ENCODE measurements at places on chromosomes 16 and 17.
A peak's percentile ranks its signal among the peaks of the same experiment; 100 is the strongest.

- peak; percentile 3 for DNase-seq
These were observed 306.3 kb downstream of the CNTNAP4 start for GRCh38 chr16:76583466-76583865.

- DNase-seq, result peak; percentile 92
These were observed 33.3 kb downstream of the OR1D5 start for GRCh38 chr17:3030096-3030495.

DNA sequence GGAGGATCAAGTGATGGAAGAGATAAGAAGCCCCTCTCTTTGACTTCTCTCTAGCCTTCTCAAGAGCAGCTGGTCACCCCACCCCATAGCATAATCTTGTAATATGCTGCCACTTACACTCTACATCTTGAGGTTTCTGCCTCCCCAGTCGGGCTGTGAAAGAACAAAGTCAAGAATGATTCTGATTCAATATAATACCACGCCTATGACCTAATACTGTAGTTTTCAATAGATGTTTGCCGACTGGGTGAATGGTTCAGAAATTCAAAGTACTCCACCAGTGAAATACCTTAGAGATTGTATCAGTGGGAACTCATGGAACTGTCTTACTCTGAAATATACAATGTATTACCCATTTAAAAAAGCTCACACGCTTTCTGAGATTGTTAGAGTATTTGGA lies 93.0 kb upstream of the ZFHX3 start:
- no peak for DNase-seq

DNA sequence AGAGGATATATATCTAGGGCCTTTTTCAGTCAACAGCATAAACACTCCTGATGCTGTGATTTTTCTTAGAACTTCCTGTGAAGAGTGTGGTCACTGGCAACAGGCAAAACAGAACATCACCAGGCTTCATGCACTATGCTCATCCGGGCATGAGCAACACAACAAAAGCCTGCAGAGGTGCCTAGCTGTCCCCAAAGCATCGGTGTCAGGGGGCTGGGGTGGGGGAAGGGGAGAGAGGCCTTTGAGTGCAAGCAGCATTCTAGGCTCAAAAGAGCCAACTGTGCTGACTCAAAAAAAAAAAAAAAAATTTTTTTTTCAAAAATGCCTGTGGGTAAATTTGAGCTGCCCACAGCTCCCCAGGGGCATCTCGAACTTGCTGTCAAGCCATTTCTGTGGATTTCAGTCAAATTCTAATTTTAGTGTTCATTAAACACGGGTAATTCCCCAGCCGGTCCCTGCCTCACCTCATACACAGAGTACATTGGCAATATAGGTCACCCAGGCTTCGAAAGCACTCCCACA lies 194.6 kb upstream of the DYNLRB2 start:
- DNase-seq, result peak; percentile 12

DNA sequence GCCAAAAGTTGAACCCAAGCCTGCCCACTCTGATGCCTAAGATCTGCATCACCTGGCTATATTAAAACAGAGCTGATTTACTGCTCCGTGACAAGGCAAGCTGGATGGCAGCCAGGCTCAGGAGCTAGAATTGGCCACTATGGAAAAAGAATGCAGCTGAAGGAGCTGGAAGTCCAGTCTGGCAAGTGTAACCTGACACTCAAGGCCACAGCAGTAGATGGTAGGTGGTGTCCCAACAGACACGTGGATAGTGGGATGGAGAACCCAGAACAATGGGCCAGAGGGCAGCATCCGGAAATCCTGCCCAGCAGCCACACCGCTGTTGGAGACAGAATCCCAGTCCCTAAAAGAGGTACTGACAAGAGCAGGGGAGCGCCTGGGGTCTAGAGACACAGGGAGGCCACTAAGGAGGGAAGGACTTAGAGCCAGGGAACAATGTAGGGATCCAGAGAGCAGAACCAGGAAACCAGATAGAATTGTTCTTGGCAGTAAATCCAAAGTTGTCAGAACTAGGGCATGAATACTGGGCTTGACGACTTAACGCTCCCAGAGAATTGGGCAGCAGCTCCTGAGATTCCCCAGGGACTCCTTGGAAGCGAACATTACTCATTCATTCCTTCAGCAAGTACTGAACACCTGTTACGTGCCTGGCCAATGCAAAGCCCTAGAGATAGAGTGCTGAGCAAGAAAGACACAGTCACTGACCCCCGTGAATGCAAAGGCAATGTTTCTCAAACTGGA lies 85.7 kb downstream of the CDYL2 start:
- peak; percentile 81 for DNase-seq

DNA sequence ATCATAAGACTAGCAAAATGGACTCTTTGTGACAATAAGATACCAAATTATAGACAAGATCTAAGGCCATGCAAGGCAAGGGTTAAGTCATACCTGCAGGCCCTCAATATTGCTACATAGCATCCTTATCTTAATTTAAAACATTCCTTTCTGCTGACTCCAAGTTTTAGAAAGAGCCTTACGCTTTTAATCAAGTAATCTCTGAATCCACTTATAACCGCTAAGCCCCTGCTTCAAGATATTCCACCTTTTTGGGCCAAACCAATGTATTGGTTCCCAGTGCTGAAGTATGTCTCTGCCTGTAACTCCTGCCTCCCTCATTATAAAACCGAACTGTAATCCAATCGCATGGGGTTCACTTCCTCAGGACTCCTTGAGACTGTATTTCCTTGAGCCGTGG lies 255.4 kb downstream of the PHKB start:
- DNase-seq, result no peak

GRCh38 chr17:227946-228615 lies 46.6 kb upstream of the DOC2B start:
- no peak for DNase-seq

DNA sequence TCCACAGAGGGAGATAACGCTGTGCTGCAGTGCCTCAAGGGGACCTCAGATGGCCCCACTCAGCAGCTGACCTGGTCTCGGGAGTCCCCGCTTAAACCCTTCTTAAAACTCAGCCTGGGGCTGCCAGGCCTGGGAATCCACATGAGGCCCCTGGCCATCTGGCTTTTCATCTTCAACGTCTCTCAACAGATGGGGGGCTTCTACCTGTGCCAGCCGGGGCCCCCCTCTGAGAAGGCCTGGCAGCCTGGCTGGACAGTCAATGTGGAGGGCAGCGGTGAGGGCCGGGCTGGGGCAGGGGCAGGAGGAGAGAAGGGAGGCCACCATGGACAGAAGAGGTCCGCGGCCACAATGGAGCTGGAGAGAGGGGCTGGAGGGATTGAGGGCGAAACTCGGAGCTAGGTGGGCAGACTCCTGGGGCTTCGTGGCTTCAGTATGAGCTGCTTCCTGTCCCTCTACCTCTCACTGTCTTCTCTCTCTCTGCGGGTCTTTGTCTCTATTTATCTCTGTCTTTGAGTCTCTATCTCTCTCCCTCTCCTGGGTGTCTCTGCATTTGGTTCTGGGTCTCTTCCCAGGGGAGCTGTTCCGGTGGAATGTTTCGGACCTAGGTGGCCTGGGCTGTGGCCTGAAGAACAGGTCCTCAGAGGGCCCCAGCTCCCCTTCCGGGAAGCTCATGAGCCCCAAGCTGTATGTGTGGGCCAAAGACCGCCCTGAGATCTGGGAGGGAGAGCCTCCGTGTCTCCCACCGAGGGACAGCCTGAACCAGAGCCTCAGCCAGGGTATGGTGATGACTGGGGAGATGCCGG lies 769 bp downstream of the CD19 start:
- no peak for DNase-seq

DNA sequence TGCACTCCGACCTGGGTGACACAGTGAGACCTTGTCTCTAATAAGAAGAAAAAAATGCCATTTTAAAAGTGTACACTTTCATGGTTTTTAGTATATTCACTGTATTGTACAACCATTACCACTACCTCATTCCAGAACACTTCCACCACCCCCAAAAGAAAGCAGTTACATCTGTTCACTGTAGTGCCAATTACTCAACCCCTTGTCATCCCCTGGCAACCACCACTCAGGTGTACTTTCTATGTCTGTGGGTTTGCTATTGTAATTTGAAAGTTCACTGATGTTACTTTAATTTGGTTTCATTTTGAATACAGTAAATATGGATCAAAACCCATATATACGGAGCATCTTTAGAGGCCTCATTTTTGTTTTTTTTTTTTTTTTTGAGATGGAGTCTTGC lies 6.1 kb downstream of the ZG16 start:
- DNase-seq, result no peak

DNA sequence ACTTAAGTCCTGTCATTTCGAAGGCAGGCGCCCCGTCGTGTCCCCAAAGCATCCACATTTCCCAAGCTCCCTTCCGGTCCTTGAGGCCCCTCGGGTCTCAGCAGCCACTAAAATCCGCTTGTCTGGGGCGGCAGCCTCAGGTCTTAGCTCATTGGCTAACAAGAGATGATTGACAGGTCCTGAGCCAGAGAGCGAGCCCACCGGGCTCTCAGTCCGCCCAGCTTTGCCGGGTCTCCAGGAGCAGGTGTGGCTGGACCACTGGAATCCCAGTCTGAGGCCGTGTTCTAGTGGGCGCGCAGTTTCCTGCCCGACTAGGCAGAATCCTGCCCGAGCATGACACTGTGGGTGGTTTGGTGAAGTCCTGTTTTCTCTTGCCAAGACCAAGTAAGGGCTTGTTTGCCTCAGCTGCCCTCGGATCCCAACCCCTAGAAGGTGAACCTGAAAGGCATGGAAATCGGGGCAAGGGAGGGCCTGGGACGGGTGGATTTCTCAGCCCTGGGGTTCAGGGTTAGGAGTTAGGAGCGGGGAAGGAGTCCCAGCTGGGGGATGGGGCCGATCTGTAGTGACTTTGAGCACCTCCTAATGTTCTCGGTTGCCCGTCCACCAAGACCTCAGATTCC lies 42.8 kb downstream of the MRC2 start:
- DNase-seq, result no peak

GRCh38 chr16:26120729-26121128 lies 429.0 kb downstream of the HS3ST4 start:
- DNase-seq, result no peak

- peak; percentile 77 for DNase-seq
These were observed 41.5 kb downstream of the TK2 start for GRCh38 chr16:66508248-66508913.

DNA sequence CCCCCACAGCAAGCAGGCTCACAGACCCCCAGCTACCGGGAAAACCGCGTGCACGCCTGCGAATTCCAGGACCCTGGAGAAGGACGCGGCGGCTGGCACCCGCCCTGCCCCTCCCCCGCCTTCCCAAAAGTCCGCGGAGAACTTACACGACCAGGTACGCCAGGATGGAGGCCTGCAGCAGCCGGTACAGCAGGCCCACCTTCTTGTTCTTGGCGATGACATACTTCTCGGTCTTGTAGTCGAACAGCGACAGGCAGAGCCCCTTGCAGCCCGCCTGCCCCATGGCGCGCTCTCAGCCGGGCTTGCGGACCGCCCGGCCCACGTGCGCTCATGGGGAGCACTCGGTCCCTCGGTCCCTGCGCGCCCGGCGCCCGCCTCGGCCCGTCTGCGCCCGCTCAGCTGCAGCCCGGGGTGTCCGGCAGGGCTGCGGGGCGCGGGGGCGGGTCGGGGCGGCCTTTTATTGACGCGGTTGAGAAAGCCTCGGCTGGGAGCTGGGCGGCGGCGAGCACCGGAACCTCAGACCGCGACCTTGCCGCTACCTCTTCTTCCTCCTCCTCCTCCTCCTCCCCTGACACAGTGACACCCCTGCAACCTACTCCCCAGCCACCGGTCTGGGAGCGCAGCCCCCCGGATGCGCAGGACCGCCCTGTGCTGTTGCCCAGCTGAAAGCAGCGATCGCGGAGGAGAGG lies at the start of gene P2RX5:
P2RX5 (minus strand) TSS at position 433 of the 689 bp plus-strand sequence; CDS start at position 283, 150 bp downstream.
- peak; percentile 12 for DNase-seq

GRCh38 chr17:19357761-19358160 lies 4.8 kb downstream of the B9D1 start:
- no peak for DNase-seq

- no peak for DNase-seq
These were observed 5.8 kb upstream of the SOCS3 start for GRCh38 chr17:78365561-78366108.

DNA sequence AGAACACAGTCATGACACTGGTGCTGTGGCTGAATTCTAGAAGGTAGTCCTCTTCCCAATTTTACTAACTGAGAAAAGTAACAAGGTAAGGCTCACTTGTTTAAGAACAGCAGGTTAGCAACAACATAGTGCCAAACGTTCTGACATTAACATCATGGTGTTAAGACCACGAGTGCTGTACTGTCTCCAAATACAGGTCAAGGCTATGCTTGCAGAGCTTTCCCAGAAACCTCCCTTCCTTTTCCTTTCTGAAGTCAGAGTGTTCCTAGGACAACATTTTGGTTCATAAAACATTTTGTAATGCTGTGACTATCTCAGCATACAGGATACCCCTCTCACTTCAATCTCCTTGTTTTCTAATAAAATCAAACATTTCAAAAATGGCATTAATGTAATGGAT lies 144.0 kb downstream of the STX8 start:
- no peak for DNase-seq

GRCh38 chr17:27457731-27458523 lies 1.7 kb downstream of the KSR1 start:
- DNase-seq, result peak; percentile 56

DNA sequence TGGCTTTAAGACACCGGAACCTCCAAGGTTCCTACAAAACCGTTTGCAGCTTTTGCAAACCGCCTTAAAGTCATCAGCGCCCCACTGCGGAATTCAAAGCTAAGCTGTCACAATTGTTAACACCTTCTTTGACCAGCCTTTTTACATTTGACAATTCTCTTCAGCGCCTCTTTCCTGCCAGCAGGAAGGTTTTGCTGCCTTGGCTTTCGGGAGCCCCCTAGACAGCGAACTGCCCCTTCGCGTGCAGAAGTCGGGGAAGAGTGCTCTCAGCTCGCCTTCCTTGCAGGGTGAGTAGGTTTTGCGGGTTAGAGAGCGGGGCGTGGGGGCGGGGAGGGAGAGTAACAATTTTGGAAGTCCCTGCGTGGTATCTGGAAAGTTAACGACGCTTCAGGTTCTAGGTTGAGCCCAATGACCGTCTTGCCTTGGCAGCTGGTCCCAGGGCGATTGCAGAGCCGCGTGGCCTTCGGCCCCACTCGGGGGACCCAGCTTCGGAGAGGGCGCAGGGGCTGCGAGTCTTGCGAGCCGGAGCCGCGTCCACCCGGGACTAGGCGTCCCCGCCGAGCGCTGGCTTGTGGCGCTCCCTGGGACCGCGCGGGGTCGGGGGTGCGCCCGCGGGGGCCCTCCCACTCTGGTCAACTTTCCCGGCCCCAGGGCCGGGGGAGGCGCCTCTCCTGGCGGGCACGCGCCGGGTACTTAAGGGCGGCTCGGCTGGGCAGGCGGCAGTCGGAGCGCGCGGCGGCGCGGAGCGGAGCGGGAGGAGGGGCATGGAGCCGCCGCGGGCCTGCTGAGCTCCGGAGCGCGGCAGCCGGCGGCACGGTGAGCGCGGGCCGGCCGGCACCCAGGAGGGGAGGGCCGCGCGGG lies at the start of gene HAS3:
HAS3 (plus strand) TSS at position 153 of the 861 bp plus-strand sequence. CDS start 3,743 bp downstream, outside the sequence.
- peak; percentile 67 for DNase-seq

- DNase-seq, result peak; percentile 39
These were observed 38.8 kb upstream of the ENPP7 start for GRCh38 chr17:79691931-79692330.

DNA sequence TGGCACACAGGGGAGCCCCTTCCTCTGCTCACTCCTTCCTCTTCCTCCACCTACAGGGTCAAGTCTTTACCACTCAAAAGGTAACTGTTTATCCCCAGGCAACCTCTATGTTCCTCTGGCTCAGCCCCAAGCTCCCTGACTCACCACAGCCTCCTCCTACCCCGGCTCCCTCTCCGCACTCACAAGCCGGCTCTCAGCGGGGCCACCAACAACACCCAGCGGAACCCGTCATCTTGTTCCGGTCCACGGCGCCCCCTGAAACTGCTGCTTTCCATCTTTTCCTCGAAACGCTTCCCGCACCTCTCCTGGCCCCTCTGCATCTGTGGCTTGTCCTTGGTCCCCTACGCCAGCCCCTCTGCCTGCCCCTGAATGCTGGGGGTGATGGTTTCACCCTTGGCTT lies 58.4 kb downstream of the NXN start:
- peak; percentile 25 for DNase-seq
